ENCODE measurements at places on chromosomes 5 and 9.

DNA sequence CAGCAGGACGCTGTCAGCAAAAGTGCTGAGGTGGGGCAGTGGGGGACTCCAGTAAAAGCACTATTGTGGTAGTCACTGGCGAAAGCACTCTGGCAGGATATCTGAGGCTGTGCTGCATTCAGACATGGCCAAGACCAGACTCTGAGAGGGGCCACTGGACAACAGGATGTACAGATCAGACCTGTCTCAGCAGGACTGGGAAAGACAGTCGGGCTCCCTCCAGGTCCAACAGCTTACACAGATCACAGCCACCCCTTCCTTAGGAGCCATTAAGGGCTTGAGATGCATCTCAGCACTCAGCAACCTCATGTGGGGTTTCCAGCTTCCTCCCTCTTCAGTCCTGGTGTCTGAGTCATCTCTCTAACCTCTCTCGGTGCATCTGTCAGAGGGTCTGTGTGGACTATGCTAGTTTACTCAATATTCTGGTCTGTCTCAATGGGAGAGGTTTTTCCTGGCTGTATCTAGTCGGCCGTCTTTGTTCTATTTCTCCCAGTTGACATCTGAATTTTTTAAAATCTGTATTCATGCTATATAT, 154.5 kb downstream of the CWC27 start:
- DNase-seq, result no peak

GRCh38 chr5:65062469-65063083, 293.8 kb downstream of the CWC27 start:
- DNase-seq, result no peak

GRCh38 chr5:72156946-72157624, 49.8 kb downstream of the MAP1B start:
- DNase-seq, result no peak

- DNase-seq, result no peak
These were observed 55.8 kb downstream of the PDE8B start for GRCh38 chr5:77266291-77266690.

DNA sequence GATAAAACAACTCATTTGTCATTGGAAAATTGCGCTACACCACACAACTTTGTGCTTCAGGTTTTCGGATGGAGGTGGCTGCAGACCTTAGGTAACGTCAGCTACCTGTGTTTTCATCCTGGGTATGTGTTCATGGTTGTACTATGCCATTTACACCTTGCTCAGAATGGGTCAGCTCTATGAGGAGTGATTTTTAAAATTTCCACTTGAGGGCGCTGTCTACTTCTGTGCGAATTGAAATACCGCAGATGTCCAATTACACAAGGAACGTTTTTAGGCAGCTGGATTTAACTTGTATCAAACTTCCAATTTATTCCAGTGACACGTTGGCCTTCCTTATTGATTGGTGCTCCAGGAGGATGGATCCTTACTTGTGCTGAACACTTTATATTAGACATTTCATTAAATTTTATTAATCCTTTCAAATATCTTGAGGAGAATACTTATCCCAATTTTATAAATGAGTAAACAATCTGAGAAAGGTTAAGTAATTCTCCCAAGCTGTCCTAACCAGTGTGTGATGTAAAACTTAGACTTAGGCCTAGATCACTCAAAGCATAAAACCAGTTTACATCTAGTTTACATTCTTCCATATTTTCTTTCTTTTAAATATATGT, 23.4 kb downstream of the DMRTA1 start:
- peak; percentile 74 for DNase-seq

DNA sequence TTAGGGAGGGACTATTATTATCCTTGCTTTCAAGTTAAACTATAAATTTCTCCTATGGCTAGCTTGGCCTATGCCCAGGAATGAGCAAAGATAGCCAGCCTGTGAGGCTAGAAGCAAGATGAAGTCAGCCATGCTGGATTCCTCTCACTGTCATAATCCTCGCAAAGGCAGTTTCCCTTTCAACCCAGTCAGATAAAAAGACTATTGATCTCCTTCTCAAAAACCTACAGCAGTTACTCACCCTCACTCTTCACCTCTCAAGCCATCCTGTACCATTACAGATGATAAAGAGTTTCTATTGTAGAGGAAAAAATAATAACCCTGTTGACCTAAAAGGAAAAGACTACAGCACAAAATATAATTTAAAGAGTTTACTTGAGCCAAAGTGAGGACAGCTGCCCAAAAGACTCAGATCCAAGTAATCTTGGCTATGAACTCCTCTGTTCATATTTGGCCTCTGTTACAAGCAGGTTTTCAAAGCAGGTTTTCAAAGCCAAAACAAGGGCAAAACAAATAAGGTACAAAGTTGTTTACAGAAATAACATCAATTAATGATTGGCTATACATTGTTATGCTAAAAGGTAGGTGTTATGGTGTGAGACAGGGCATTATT, 41.7 kb downstream of the KCNV2 start:
- no peak for DNase-seq

GRCh38 chr5:175866377-175866907, 4.9 kb upstream of the CPLX2 start:
- DNase-seq, result no peak

- DNase-seq, result no peak
These were observed 12.6 kb upstream of the ENDOG start for GRCh38 chr9:128805661-128806060.

GRCh38 chr5:92640340-92640739, 940.7 kb downstream of the NR2F1-AS1 start:
- DNase-seq, result no peak

GRCh38 chr9:87137718-87138117, 190.4 kb upstream of the GAS1 start:
- DNase-seq, result no peak

DNA sequence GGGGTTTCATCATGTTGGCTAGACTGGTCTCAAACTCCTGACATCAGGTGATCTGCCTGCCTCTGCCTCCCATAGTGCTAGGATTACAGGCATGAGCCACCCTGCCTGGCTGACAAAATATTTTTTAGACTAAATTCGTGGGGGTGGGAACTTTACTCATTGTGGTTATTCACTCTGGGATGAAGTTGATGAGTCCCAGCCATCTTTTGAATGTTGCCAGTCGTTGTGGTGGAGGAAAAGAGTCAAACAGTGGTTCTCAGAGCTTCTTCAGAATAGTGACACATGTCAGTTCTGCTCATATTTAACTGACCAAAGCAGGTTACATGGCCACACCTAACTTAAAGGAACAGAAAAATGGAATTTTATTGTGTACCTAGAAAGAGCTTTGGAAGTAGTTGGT, 6.9 kb downstream of the SREK1 start:
- no peak for DNase-seq

- DNase-seq, result no peak
These were observed 3.8 kb upstream of the PTGS1 start for GRCh38 chr9:122367065-122367464.

- DNase-seq, result no peak
These were observed 364.2 kb upstream of the PDE4D start for GRCh38 chr5:60257596-60258271.

GRCh38 chr5:140150201-140150600, 24.5 kb downstream of the IGIP start:
- no peak for DNase-seq

- no peak for DNase-seq
These were observed 14.6 kb downstream of the RECK start for GRCh38 chr9:36051317-36051716.

DNA sequence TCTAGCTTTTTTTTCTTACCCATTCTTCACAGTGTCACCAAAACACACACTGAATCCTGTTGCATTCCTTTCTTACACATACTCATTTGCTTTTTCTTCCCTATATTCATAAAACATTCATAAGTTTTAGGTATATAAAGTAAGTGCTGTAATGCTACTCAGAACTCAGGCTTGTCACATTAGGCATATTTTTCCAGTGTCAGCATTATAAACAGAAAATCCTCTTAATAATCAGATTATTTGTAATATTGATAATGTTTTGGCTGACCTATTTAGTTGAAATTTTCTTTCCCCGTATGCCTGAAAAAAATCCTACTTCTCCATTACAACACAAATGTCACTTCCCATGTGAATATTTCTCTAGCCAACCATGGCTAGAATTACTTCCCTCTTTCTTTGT, 743.0 kb upstream of the NUDT12 start:
- no peak for DNase-seq

All from NCI-H2081 (cell line).